ENCODE measurements at places on chromosomes 3 and 15. TPM values are rescaled to one million over a fixed set of nuclear protein-coding genes. Genes with fewer than 3 reads are reported as not detected.

DNA sequence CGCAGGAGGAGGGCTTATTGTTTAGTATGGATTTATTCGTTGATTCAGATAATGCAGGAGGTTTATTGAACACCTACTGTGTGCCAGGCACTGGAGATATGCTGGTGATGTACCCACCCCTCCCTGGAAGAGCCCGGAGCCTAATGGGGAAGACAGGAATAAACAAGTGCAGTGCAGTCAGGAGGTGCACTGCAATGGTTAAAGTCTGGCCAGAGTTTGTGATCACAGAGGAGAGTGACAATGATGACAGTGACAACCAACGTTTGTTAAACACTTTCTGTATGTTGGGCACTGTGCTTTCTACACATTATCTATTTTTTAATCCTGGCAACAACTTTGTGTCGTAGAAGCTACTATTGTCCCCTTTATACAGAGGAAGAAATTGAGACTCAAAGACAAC, 70.4 kb downstream of the THSD4 start:
- no peak for DNase-seq

DNA sequence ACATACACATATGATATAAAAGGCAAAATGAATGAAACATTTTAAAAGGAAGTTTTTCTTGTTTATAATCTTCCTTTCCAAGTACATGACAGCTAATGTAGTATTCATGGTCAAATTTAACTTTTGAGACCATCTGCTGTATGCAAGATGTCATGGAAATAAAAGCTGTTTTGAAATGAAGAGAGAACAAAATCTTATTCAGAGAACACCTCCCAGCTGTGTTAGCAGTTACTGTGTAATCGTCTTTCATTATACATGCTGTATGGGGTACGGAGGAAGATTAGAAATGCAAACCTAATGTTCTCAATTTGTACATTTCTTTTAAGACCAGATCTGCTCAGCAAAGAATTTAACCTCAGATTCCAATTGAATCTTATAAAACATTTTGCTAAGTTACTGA, 1182.3 kb downstream of the OTOL1 start:
- DNase-seq, result no peak

DNA sequence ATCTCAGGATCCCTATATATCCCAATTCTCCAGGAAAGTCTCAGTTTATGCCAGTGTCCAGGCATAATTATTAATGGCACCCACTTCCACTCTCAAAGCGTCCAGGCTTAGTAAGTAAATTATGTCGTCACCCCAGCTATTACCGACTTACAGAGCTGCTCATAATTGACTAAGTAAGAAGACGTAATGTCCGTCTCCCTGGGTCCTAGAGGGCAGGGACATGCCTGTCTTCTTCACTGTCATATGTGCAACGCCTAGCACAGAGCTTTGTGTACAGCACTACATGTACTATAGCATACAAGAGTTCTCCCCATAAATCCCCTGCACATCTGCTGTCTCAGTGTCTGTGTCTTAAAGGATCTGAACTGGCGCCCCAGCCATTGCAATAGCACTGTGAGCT, 23.9 kb upstream of the HRH1 start:
- DNase-seq, result no peak

DNA sequence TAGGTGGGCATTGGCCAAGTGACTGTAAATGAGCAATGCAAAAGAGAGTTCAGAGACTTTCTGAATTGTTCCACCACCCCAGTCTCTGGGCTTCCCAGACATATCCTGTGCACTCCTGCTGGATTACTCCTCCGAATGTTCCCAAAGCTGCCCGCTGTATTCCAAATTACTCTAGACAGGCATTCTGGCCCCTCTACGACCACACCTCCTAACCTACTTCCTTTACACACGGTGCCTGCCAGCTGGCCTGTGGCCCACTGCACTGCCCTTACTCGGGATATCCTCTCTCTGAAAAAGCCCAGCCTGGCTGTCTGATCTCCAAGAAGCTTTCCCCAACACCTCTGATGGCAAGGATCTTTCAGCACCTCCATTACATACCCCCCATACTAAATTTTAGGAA, 66.6 kb downstream of the DUT start:
- DNase-seq, result no peak

DNA sequence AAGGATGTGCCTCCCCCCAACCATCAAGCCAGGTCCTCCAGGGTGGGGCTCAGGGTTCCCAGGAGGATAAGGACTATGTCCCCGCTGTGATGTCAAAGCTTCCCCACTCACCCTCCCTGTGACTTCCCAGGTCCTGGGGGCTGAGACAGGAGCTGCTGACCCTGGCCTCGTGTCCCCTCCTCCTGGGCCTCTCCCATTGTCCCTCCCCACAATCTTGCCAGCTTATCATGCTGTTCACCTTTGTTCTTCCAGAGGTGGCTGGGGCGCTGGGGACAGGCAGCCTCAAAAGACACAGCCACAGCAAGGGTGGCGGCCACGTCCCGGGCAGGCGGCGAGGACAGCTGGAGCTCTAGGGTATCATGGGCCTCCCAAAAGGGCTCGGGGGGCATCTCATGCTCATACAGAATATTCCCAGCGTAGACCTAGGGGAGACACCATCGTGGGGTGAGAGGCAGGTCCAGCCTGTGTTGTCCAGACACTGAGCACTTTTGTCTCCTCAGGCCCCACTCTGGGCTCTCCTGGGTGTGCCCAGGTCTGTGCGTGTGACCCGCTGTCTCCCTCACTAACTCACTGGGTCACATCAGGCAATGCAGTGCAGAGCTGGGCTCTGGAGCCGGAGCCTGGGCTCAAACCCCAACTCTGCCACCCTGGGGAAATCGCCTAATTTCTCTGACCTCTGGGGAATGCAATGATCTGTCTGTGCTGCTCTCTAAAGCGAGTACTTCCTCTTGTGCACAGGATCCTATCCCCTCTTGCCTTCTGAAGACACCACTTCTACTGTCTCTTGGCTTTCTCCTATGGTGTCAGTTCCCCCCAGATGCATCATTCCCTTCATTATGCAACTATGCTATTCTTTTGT, 30.0 kb downstream of the SNX33 start:
- DNase-seq, result no peak

GRCh38 chr3:46080124-46080968, 53.1 kb upstream of the XCR1 start:
- no peak for DNase-seq

- no peak for DNase-seq
Measured at GRCh38 chr15:35023804-35024203, 35.7 kb upstream of the ZNF770 start.

DNA sequence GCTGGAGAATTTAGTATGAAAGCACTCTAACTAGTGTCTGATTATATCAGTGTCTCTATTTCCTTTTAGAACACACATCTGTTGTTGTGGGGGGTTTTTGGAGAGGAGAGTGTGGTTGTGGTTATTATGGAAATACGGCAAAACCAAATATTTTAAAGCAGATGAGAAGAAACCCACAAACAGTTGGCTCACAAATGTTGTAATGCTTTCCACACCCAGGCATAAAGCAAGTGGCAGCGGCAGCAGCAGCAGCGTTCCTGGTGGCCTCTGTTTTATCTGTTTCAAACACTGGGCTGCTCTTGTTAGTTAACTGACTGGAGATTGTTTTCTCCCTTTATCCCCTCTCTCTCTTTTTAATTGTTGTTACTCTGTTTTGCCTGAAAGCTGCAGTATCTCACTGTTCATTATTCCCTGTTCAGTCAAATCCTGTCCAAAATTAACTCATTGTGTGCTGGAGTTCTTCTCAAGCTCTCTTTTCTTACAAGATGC, 1045.5 kb upstream of the NR2F2 start:
- DNase-seq, result no peak

- DNase-seq, result no peak
Measured at GRCh38 chr15:71325481-71325880, 210.2 kb downstream of the THSD4 start.

- DNase-seq, result no peak
Measured at GRCh38 chr15:68354268-68354667, 76.7 kb downstream of the FEM1B start.

DNA sequence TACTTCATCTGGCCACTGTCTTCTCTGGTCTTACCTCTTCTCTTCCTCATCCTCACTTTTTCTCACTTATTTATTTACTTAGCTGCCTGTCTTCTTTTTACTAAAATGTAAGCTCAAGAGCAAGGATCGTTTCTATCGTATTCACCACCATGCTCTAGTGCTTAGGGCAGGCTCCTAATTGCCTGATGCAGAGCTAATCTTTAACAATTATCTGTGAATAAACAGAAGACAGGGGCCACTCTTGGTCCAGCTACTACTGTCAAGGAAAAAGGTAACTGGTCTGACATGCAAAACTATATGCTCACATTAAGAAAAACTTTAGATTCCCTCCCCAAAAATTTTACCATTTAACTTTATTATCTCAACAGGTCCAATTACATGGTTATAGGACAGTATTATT, 17.5 kb downstream of the PIK3R4 start:
- DNase-seq, result no peak

GRCh38 chr3:192382861-192383260, 344.5 kb downstream of the FGF12 start:
- no peak for DNase-seq

DNA sequence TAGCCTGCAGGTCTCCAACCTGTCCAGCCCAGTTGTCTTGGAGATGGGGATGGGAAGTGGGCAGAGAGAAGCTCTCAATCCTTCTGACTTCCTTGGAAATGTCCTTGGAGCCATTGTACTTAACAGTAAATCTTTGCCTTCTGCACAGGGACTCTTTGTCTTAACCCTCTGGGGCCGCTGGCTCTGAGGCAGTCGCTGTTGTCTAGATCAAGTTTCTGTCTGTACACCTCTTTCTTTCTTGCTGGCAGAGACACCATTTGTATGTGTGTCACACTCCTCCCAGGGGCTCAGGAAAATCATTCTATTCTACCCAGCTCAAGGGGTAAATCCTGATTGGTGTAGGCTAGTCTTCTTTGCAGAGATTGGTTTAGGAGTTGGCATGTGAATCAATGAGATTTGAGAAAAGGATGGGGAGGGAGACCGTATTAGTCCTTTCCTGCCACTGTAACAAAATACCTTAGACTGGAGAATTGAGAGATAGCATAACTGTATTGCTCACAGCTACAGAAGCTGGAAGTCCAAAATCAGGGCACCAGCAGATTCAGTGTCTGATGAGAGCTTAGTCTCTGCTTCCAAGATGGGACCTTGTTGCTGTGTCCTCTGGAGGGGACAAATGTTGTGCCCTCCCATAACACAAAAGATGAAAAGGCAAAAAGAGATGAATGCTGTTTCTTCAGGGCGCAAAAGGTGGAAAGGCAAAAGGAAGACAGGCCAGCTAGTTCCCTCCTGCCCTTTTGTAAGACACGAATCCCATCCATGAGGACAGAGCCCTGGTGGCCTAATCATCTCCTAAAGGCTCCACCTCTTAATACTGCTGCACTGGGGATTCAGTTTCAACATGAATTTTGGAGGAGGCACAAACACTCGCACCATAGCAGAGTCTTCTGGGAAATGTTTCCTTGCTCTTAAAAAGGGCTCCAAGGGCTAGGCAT, 66.3 kb downstream of the PPCDC start:
- no peak for DNase-seq

GRCh38 chr3:47961815-47962606, 54.2 kb downstream of the MAP4 start:
- DNase-seq, result peak; percentile 8

DNA sequence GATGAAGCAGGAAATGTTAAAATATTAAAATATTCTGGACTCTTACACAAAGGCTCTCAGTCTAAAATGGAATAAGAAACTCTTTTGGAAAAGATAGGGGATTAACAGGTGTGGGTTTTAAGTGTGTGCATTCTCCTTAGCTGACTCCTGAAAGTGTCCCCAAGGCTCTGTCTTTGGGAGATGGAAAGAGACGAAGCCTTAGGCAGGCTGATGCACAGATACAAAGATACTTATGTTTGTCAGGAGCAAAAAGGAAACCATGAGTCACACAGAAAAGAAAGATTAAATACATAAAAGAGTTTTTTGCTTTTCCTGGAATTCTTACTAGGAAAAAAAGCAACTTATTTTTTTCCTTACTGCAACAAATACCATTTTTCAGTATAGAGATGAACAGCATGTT, 23.8 kb upstream of the ABI3BP start:
- no peak for DNase-seq

GRCh38 chr15:67575039-67575502, 32.6 kb downstream of the MAP2K5 start:
- no peak for DNase-seq

GRCh38 chr3:139671863-139672646, 5.7 kb downstream of the NMNAT3 start:
- DNase-seq, result no peak

- no peak for DNase-seq
Measured at GRCh38 chr3:170711786-170712185, 125.9 kb upstream of the SLC7A14 start.

DNA sequence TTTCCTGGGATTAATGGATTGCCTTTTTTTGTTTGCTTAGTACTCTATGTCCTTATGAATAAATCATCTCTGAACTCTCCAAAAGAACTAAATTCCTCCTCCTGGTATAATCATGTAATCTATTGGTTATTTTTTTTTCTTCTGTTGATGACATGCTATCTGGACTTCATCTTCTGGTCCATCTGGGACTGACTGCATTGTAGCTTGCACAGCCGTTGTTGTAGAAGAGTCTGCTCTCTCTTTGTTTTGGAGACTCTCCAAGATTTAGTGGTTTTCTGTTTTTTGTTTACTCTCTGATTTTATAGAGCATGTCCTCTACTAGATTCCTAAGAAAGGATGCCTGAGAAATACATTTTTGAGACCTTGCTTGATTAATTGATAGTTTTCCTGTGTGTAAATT, 19.1 kb downstream of the IREB2 start:
- no peak for DNase-seq

GRCh38 chr3:151265866-151266265, 12.5 kb downstream of the P2RY14 start:
- no peak for DNase-seq

DNA sequence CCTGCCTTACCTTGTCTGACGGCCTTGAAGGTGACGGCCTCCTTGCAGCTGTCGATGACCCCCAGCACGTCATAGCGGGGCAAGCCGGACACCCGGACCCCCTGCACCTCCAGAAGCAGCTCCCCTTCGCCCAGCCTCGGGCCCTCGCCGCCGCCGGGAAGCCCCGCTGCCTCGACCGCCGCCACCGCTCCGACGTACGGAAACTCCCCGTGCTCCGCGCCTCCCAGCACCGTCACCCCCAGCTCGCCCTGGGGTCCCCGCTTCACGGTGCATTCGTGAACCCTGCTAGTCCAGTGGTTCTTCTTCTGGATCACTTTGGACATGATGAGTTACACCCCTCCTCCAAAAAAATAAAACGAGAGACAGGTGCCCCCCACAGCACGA, 740 bp downstream of the MAGI1 start:
- DNase-seq, result peak; percentile 34

The KLHL40 gene
- total RNA-seq, result not detected

The FETUB gene
- not detected for total RNA-seq

The FMN1 gene
- total RNA-seq, result 36.2 TPM

The WDR53 gene
- 8.6 TPM for total RNA-seq

The CCR3 gene
- total RNA-seq, result 0.28 TPM

The KCNMB2 gene
- total RNA-seq, result not detected

The FOXB1 gene
- not detected for total RNA-seq

The GABRR3 gene
- total RNA-seq, result not detected

The CRABP1 gene
- total RNA-seq, result 1.5 TPM

The TTC21A gene
- 4.5 TPM for total RNA-seq

The PLXND1 gene
- total RNA-seq, result 38.8 TPM

The EPHA6 gene
- 3.7 TPM for total RNA-seq

The FBXL22 gene
- 5.4 TPM for total RNA-seq

The IL17RE gene
- total RNA-seq, result 87.3 TPM

The ACKR2 gene
- total RNA-seq, result 6.3 TPM

The PLA1A gene
- 1.3 TPM for total RNA-seq

The NPHP3 gene
- total RNA-seq, result 21.3 TPM

Data from left colon (tissue), 2 donors.